ENCODE measurements at places on chromosomes 11 and 22.

DNA sequence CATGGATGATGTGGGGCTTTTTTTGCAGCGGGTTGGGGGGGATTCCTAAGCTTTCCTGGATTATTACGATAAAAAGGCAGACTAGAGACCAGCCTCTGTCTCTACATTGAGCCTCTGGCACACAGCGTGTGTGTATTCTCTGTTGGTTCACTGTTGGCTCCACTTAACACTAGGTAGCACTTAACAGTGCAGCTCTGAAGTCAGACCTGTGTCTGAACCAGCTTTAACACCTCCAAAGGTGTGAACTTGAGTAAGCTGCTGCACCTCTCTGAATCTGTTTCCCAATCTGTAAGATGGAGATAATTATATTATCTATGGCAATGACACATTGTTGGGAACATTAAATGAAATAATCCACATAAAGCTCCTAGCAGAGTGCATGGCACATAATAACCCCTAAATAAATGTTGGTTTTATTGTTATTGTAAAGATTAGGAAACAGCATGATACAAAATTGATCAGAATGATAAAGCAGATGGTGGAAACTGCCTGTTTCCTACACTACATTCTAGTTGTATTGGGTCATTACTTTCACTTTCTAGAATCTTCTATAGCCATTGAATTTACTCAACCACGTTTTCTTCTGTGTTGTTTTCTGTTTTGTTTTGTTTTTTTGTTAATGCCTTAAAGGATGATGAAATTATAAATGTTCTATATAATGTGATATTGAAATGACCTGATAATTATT is 108.4 kb downstream of the ARL14EP start:
- DNase-seq: no peak

GRCh38 chr11:132051704-132052103 is 681.3 kb downstream of the NTM start:
- DNase-seq: no peak

- DNase-seq: no peak
Observed at GRCh38 chr22:21942407-21943343, 10.0 kb downstream of the PPM1F start.

DNA sequence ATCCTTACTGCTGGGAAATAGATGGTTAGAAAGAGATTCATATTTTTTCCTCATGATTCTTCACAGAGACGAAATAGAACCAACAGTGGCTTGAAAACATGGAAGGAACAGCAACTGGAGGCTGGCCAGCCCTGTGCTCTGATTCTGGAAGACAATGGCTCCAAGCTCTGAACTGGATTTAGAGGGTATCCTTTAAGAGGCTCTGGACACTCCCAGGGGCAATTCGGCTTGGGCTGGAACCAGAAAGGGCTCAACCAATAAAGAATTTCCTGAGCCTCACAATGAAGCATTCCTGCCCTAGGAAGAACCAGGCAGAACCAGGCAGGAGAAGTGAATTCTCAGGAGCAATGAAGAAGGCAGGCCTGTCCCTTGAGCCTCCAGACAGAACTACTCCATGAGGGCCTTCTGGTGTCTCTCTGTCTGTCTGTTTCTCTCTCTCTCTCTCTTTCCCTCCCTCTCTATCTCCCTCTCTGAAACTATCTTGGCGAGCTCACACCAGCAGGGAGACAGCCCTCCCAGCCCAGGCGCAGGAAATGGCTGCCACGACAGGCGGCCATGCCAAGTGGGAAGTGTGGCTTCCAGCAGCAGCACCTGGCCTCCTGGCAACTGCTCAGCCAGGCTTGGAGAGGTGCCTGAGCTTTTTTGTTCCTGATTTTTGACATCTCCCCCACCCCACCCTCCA is 93.3 kb downstream of the RCN1 start:
- no peak for DNase-seq
